ENCODE measurements at places on chromosomes 4 and X.

DNA sequence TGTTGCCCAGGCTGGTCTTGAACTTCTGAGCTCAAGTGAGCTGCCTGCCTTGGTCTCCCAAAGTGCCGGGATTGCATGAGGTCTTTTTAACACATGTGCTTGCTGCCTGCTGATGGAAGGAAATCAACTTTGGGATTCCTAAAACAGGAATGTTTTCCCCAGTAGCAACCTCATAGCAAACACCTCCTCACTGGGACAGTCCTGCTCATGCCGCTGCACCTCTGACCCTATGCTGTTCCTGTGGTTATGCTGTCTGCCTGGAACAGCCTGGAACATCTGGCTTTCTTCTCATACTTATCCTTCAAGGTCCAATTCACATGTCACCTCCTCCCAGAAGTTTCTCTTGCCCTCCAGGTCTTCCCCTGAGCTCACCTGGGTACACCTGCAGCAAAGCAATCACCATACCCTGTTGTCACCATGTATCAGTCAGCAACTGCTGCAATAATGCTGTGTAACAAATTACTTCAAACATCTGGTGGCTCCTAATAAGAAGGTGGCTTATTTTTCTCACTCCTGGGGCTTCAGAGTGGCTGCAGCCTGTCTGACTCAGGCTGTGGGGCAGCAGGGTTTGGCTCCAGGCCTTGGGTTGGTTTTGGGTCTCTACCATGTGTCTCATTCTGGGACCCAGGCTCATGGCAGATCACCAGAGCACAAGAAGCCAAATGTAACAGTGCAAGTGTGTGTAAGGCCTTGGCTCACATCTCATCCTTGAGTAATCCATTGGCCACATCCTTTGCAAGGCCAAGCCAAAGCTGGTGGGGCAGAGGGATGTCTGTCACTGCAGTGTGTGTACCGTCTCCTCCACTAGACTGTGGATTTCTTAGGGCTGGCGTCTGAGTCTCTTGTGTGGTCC, 59.4 kb upstream of the SORCS2 start:
- DNase-seq: no peak

DNA sequence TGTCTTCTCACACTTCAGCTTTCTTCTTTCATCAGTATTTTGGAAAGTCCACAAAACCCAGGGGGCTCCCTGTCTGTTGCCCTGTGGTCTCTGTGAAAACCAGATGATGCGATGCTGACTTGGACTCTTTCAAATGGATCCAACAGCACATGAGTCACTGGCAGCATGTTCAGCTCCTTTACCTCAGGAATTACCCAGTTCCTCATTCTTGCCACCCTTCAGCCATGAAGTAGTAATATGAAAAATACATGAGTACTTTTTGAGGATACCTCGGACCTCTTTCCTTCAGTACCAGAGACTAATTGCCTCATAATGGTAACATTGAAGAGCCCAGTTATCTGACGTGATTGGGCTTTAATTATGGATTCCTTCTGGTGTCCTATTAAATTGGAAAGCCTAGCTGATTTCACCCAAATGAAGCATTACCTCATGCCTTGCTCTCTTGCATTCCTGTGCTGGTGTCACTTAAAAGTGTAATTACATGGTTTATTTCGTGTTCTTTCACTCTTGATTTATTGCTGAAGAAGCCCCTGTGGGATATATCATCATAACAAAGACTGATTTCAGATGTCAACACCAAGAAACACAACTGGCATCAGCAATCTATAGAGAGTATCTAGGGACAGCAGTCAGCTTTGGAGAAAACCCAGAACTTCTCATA, 63.4 kb downstream of the NFKB1 start:
- peak; percentile 23 for DNase-seq

DNA sequence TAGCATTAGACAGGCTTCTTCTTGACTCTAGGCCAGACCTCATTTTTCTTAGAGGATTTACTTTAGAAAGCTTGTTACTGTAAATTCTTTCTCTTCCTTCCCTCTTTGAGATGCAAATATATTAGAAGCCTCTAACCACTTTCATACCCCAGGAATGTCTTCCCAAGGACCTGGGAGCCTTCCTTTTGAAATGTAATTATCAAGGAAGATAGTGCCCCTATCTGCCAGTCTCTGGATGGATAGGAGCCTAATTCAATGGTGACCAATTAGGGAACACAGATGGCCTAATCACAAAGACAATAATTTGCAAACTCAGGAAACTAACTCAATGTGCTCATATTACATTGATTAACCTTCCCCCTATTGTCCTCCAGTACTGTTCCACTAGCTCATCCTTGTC, 145.6 kb upstream of the DCAF8L1 start:
- DNase-seq: no peak

DNA sequence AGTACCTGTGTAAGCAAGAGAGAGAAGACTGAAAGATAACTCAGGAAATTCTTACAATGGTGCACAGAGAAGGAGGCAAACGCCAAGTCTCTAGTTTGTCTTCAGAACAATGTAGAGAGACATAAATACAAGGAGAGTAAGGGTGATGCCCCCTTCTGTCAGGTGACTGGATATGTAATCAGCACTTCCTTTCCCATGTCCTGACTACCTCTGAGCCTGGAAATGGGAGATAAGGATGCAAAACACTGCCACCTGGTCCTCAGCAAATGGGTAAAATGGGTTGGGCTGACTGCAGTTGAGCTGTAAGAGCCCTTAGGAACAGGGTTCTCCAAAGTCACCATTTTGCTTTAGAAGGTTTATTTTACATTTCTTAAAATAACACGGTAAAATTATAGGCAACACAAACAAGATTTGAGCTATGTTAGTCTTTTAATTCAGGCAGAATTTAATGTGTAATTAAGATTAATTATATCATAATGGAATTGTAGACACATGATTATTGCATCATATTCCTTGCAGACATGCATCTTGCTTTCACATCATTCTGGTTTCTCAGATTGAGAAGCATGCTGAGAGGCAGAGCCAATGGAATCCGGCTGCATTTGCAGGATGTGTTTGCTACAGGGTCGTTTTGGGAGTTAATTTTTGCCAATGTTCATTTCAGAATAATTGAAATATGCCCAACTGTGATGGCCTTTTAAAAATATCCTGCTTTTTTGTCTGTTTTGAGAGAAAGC, 37.2 kb upstream of the ARX start:
- no peak for DNase-seq

GRCh38 chr4:121989715-121990114, 37.9 kb upstream of the TRPC3 start:
- no peak for DNase-seq

- DNase-seq: no peak
These were observed 96.3 kb downstream of the ANK2 start for GRCh38 chr4:113145519-113146291.

DNA sequence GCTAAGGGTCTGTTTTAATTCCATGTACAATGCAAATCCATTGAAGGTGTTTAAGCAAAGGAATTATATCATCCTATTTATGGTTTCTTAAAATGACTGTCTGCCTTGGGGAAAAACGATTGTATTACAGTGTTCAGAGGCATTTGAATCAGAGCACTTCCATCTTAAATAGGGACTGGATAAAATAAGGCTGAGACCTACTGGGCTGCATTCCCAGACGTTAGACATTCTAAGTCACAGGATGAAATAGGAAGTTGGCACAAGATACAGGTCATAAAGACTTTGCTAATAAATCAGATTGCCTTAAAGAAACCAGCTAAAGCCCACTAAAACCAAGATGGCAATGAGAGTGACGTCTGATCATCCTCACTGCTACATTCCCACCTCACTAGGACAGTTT, 1167.2 kb upstream of the PABPC4L start:
- DNase-seq: no peak

DNA sequence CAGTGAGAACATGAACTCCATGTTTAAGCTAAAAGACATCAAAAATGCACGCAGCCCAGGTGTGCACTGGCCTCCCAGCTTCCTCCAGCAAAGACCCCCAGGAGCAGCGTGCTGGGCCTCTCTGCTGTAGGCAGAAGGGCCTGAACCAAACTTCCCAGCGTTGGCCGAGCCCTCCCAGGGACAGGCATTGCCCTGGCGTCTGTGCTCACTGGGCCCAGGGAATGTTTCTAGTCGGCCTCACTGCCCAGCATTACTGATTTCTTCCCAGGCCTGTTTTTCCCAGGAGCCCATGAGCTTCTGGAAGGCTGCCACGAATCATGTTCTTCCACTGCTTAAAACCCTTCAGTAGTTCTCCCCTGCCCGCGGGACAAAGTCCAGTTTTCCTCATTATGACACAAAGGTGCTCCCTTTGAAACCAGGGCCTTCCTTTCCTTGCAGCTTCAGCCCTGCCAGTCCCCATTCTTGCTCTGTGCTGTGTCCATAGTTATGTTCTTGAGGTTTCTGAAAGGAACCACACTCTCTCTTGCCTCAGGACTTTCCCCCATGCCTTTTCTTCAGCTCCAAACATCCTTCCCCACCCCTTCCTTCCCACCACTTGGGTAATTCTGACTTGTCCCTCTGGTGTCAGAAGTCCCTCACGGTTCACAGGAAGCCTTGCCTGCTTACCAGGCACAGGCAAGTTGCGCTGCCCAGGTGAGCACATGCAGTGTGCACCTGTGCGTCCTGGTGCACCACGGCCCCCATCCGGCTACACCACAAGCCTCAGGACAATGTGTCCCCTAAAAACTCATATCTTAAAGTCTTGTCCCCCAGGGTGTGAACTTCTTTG, 93.4 kb upstream of the ENPP6 start:
- DNase-seq: no peak

DNA sequence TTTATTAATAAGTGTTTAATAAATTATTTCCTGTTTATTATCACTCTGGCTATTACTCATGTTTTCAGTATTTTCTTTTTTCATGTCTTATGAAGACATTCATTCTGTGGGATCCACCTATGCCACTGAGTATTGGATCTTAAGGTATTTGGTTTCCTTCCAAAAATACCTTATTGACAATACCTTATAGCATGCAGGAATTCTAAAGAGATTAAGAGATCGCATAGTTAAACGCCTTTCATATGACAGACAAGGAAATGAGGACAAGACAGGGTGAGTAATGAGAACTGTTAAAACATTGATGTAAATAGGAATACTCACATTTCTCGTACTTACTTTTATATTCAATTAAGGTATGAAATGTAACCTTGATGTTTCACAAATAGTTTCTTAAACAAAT, 38.2 kb upstream of the TMPRSS11B start:
- no peak for DNase-seq

DNA sequence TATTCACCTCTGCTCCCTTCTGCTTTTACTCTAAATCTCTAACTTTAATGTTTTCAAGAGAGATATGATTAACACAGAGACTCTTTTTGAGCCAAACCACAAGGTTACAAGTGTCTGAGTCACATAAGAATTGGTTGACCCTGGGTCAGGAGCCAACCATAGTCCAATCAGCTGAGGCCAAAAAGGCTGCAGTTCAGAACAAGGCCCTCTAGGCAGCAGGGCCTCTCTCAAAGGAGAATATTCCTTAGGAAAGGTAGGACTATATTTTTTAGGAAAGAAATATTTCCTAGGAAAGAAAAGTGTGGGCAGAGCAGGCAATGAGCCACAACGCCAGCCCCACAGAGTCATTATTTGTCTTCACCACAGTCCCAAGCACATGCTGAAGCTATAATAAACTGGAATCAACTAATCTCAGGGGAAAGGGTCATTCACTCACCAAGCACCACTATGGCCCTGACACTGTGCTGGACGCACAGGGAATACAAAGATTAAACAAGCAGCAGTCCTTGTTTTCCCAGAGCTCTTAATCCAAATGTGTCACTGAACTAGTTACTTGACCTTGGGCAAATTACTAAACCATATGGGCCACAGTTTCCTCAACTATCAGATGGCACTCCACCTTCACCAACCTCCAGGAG, 2.2 kb downstream of the ATP8A1 start:
- no peak for DNase-seq

- DNase-seq: no peak
These were observed 380.5 kb downstream of the SH2D1A start for GRCh38 chrX:124726881-124727280.

GRCh38 chr4:1337376-1337831, 9.6 kb upstream of the UVSSA start:
- peak; percentile 44 for DNase-seq

DNA sequence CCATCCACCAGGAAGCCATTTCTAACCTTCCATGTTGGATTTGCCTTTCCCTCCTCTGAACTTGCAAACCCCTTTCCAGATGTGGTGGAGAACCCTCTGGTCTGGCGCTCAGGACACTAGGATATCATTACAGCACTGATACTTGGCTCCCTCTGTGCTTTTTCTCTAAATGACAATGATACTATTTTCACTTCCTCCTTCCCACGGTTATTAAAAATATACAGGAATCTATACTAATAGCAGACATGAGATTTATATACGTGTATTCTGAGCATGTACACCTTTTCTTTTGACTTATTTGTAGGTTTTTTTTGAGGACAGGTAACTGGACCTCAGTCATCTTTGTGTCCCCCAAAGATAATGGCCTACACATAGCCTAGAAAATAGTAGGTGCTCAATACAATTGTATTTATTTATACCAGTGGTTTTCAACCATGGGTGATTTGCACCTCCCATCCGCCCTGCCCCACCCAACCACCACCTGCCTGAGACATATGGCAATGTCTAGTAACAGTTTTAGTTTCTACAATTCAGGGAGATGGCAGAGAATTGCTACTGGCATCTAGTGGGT, 60.4 kb upstream of the PLAC8 start:
- DNase-seq: no peak

- DNase-seq: no peak
These were observed 17.4 kb downstream of the VEGFC start for GRCh38 chr4:176775338-176775737.

GRCh38 chr4:71235311-71236201, 103.3 kb upstream of the SLC4A4 start:
- no peak for DNase-seq

DNA sequence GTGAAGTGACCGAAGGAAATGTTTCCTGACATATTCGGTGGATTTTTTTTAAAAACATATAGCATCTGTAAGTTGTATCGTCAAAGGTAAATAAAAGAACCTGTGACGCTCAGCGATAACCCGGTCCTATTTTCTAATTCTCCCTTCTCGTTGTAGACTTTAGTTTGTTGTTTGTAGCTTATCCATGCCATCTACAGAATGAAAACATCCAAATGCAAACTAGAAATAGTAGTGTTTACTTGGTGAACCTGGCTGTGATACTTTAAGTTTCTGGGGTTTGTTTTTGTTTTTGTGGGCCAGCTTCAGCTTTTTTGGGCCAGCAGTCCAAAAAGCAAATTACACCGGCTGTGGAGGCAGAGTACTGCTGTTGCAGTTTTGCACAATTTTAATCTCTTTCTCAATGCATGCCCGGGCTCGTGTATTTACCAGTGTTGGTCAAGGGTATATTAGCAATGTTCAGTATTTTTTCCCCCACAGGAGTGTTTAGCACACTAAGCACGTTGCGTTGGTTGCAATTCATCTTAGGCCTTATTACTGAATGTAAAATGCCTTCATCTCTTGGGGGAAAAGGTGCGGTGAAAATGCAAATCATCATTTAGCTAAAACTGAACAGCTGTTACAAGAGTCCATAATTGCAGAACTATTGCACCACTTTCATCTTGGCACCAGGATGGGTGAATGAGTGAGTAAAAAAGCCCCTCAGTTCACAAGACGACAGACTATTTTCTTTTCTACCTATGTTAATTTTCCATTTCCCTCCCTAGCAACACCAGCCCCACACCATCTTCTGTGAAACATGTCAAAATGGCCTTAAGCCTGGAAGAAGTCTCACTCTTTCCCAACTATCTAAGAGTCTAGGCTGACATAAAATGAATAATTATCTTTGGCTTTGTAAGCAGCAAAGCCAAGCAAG, 1.7 kb upstream of the CNOT6L start:
- DNase-seq: no peak

- peak; percentile 96 for DNase-seq
These were observed at the start of gene NEIL3 for GRCh38 chr4:177309522-177310371. NEIL3 (plus strand) TSS chr4:177309874; CDS start chr4:177309954, 80 bp downstream.

- no peak for DNase-seq
These were observed 4.1 kb upstream of the USP11 start for GRCh38 chrX:47228550-47229270.

- DNase-seq: no peak
These were observed 419.1 kb upstream of the LCORL start for GRCh38 chr4:18440527-18441202.
